Hair follicle dermal papilla cell (primary cell): ENCODE measurements at places on chromosomes 7 and 10. TPM values are rescaled to one million over a fixed set of nuclear protein-coding genes. Genes with fewer than 3 reads are reported as not detected.

The BHLHA15 gene
- not detected in 2 replicates for total RNA-seq

The HDAC9 gene
- total RNA-seq, result 13.0 and 16.4 TPM in 2 replicates

The PRRT4 gene
- 0.16 and 0.24 TPM in 2 replicates for total RNA-seq

The FAM237B gene
- not detected in 2 replicates for total RNA-seq

The GPER1 gene
- total RNA-seq, result 4.2 and 6.0 TPM in 2 replicates

The FKBP6 gene
- total RNA-seq, result not detected in 2 replicates

The IFIT2 gene
- total RNA-seq, result 10.9 and 11.9 TPM in 2 replicates

The ABLIM1 gene
- total RNA-seq, result 5.7 and 7.9 TPM in 2 replicates

The LFNG gene
- total RNA-seq, result 20.3 and 32.0 TPM in 2 replicates

The ZNF853 gene
- 0.24 and 0.32 TPM in 2 replicates for total RNA-seq

The GNAT3 gene
- not detected in 2 replicates for total RNA-seq

The GET4 gene
- total RNA-seq, result 18.3 and 22.7 TPM in 2 replicates

The SUFU gene
- total RNA-seq, result 3.0 and 3.7 TPM in 2 replicates

The ALOX5 gene
- not detected in 2 replicates for total RNA-seq

The PVRIG gene
- total RNA-seq, result not detected in 2 replicates

The CALCR gene
- total RNA-seq, result not detected in 2 replicates

The CFAP46 gene
- 0.49 and 0.81 TPM in 2 replicates for total RNA-seq

The CDC123 gene
- total RNA-seq, result 64.6 and 71.7 TPM in 2 replicates

The PRKRIP1 gene
- 19.0 and 19.2 TPM in 2 replicates for total RNA-seq

The CALML3 gene
- total RNA-seq, result 0.12 TPM in 1 of 2 replicates, not detected in the other

The CSTF2T gene
- total RNA-seq, result 18.0 and 23.7 TPM in 2 replicates

The COL13A1 gene
- total RNA-seq, result 9.5 and 15.4 TPM in 2 replicates

The GNA12 gene
- total RNA-seq, result 26.4 and 29.2 TPM in 2 replicates
